Right renal pelvis (tissue), 4 donors: ENCODE measurements at places on chromosomes 2 and 18. TPM values are rescaled to one million over a fixed set of nuclear protein-coding genes. Genes with fewer than 3 reads are reported as not detected.

DNA sequence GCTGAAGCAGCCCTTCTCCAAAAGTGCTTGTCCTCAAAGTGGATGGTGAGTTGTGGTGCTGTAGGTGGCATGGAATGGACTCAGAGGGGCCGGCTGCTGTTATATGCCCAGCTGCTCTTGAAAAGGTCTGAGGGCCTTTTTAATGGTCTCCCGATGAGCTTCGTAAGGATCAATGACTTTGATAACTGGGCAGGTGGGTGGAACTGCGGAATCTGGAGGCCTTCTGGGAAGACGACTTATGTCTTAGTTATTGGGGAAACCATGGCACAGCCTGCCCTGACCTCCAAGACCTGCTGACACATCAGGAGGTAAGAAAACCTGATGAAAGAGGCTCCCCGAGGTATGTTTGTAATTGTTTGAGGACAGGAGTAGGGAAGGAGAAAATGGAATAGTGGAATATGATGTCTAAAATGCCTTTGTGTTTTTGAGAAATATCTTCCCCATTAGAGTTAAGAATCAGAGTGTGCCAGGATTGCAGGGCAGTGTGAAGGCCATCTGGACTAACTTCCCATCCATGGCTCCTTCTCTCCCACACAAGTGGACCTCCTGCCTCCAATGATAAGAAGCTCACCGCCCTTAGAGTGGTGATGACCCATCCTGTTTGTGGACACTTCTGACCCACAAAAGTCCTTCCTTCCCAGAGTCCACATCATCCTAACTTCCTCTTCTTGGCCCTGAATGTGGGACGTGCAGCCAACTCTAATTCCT, 236.1 kb downstream of the FHOD3 start:
- no peak for DNase-seq

DNA sequence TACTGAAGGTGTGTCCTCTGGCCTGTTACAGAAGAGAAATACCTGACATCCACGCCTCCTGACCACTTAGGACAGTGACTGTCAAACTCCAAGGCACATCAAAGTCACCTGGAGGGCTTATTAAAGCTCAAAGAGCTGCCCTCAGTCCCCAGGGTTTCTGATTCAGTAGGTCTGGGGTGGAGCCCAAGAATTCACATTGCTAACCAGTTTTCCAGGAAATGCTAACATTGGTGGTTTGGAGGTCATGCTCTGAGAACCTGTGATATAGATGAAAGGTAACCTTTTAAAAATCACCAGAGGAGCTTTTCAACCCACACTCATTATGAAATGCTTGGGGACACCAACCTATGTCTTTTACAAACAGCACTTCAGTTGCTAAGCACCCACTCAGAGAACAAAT, 172.3 kb downstream of the ALK start:
- no peak for DNase-seq

DNA sequence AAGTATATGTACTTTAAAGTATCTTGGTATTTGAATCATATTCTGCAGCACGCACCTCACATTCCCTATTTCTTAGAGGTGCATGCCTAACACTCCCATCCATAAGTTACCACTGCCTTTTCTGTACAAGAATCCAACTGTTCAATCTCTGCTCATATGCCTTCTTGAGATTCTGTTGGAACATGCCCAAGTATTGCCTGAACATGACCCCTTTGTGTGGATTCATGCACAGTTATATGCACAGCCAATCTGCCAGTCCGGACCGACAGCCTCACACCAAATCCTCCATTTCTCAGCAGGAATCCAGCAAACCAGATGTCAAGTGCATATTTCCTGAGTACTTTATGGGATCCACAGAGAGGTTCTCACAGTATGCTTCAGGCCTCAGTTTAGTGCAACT, 222.0 kb downstream of the TMEM182 start:
- DNase-seq, result no peak

Gene LYG2
- polyA plus RNA-seq, result 0.43 TPM

Gene C2orf72
- 4.3 TPM for polyA plus RNA-seq

Gene CCDC68
- polyA plus RNA-seq, result 8.7 TPM

Gene NCKAP5
- polyA plus RNA-seq, result 8.4 TPM
